Karpas-422 (cell line): ENCODE measurements at places on chromosomes 4 and X. TPM values are rescaled to one million over a fixed set of nuclear protein-coding genes. Genes with fewer than 3 reads are reported as not detected.

TCEAL5 gene
- not detected in 2 replicates for total RNA-seq

GPR101 gene
- total RNA-seq, result not detected in 2 replicates

SRPX gene
- total RNA-seq, result not detected in 2 replicates

MAGEA2B gene
- not detected in 2 replicates for total RNA-seq

SPON2 gene
- 7.4 and 8.9 TPM in 2 replicates for total RNA-seq

AADAT gene
- not detected in 2 replicates for total RNA-seq

PNCK gene
- total RNA-seq, result not detected in 2 replicates

REELD1 gene
- 0.18 TPM in 1 of 2 replicates, not detected in the other for total RNA-seq

TLR1 gene
- total RNA-seq, result 36.0 and 103 TPM in 2 replicates

CLTRN gene
- total RNA-seq, result 0.18 and 0.86 TPM in 2 replicates

S100P gene
- not detected in 2 replicates for total RNA-seq

ANTXR2 gene
- not detected in 2 replicates for total RNA-seq

KLHL13 gene
- total RNA-seq, result 1.4 and 3.6 TPM in 2 replicates

EGF gene
- total RNA-seq, result not detected in 2 replicates

HPGD gene
- total RNA-seq, result not detected in 2 replicates

DOCK11 gene
- total RNA-seq, result 39.3 and 70.5 TPM in 2 replicates

TEX13B gene
- not detected in 2 replicates for total RNA-seq
